ENCODE measurements at places on chromosomes 3 and 15. TPM values are rescaled to one million over a fixed set of nuclear protein-coding genes. Genes with fewer than 3 reads are reported as not detected.
A peak's percentile ranks its signal among the peaks of the same experiment; 100 is the strongest.

Gene GRM7
- total RNA-seq, result 0.28 TPM

Gene PRR20G
- not detected for total RNA-seq

Gene TLR9
- 0.55 TPM for total RNA-seq

Gene SEC62
- 80.3 TPM for total RNA-seq

Gene HTR3E
- not detected for total RNA-seq

Gene CELSR3
- total RNA-seq, result 0.36 TPM

Gene SLC12A8
- total RNA-seq, result not detected

Gene RBM6
- 96.8 TPM for total RNA-seq

DNA sequence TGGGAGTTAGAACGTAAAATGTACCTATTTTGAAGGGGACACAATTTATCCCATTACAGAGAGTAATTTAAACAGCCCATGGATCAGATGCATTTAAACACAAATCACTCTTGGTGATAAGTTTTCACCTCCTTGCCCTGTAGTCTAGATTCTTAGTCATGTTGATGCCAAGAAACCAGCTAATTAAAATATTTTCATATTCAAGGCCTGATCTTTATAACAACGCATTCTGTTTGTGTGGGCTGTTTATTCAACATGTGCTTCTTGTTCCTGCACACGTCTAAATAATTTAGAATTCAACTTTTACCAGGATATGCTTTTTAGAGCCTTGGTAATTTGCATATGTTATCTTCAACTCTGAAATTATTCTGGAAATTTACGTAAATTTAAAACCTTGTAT is 25.8 kb downstream of the SNX1 start:
- no peak for DNase-seq

DNA sequence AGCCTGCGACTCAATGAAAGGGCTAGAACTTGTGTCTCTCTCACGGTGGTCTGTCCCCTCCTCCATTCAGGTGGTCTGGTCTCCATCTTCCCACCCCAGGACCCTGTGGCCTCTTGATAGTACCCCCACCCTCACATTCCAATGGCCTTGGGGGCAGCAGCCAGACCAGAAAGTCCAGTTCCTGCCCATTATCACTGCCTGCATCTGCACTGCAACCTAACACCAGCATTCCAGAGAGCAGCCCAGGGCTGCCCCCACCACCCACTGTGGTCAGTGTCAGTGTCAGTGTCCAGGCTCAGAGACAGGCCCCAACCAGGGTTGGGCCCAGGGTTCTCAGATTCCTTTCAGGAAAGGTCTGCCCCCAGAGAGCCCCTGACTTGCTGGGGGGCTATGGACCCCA is 12.6 kb downstream of the IGDCC3 start:
- peak; percentile 14 for DNase-seq

DNA sequence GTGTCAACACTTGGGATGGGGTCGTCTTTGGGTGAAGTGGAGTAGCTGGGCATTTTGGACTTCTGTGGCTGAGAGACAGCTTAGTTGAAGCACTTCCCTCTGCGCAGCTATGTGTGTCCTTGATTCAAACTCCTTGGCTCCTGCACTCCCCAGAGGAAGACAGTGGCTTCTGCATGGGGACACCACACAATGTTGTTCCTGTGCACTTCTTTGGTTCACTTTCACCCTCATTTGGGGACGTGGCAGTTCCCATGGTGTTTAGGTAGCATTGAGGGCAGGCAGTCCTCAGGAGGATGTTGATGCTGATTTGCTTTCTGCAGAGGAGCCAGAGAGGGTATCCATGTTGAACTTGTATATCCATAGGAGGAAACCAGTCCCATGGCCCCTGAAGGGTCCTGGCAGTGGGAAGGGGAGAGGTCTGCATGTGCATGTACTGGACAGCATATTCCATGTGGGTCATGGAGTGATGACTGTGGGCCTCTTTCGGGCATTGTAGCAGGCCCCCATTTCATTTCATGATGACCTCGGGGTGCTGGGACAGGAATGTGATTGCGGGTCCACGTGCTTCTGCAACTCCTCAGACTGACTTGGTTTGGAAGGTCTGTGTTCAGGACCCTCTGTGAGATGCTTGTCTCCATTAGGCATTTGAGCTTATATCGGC is 135.4 kb downstream of the SNRPN start:
- no peak for DNase-seq

- no peak for DNase-seq
Observed at GRCh38 chr3:140863580-140864009, 78.0 kb upstream of the SLC25A36 start.

DNA sequence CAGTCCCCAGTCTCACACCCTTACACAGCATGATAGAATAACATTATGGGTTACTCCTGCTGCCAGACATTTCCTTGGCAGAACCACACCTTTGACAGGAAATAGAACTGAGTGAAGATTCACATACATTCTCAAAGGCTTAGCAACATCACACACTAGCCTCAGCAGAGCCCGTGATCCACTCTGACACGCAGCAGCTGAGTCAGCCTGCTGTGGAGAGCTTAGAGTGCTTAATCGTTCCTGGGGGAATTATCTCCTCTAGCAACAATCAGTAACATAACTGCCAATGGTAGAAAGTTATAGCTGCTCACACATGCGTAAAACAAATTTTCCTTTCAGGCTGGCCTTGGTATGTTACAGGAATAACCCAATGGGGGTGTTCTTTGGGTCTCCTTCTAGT is 382.1 kb downstream of the GAP43 start:
- peak; percentile 74 for DNase-seq

- no peak for DNase-seq
Observed at GRCh38 chr15:70628549-70628896, 134.8 kb downstream of the UACA start.

- no peak for DNase-seq
Observed at GRCh38 chr15:80750575-80750974, 28.6 kb upstream of the CEMIP start.

DNA sequence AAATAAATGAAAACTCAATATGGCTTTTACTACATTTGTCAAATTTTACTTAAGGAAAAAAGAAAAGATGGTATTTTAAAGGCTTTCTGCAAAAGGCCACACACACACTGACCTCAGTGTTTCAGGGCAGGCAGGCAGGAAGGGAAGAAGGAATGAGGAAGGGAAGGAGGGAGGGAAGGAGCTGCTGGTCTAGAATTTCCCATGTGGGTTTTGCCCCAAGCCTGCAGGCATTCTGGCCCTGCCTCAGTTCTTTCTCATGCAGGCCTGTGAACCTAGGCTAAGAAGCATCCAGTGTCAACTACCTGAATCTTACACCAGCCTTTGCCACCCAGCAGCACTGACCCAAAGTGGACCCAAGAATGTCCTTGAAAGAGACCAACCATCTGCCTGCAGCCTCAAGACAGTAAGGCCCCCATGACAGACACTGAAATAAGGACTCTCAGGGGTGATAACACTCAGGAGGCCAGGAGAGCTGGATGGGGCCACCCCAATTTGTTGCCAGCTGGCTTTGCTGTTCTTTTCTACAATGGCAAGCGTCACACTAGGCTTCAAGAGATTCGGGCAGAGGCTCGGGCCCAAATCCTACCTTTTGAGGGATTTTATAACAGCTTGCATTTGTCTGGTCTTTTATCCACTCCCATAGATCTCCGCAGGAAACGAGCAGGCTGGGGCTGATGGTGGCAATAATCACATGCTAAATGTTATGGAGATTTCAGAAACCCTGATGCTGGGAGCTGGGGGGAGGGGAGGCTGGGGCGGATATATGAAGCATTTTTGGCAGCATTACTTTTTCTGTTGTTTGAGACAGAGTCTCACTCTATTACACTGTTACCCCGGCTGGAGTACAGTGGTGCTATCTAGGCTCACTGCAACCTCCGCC is 51.4 kb downstream of the XXYLT1 start:
- DNase-seq, result peak; percentile 57

GRCh38 chr3:14631687-14632441 is 19.7 kb upstream of the CCDC174 start:
- DNase-seq, result no peak

GRCh38 chr3:158486200-158486599 is 84.8 kb upstream of the MLF1 start:
- DNase-seq, result no peak

DNA sequence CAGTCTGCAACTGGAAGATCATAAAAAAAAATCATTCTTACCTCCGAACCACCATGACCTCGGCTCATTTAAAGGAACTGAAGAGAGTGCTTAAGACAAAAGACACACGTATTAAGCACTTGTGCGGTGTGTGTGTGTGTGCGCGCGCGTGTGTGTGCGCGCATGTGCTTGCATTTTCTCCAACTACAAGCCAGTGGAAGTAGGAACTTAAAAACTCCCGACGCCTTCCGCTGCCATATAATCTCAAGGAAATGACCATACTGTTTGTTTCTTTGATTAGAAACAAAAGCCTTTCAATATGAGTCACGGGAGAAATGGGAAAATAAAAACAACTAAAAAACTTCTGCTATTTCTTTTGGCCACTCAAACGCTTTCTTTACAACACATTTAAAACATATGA is 32.4 kb downstream of the FRMD4B start:
- no peak for DNase-seq

- no peak for DNase-seq
Observed at GRCh38 chr3:96803870-96804269, 10.5 kb upstream of the EPHA6 start.

GRCh38 chr15:62895905-62896316 is 146.6 kb upstream of the TPM1 start:
- DNase-seq, result no peak

DNA sequence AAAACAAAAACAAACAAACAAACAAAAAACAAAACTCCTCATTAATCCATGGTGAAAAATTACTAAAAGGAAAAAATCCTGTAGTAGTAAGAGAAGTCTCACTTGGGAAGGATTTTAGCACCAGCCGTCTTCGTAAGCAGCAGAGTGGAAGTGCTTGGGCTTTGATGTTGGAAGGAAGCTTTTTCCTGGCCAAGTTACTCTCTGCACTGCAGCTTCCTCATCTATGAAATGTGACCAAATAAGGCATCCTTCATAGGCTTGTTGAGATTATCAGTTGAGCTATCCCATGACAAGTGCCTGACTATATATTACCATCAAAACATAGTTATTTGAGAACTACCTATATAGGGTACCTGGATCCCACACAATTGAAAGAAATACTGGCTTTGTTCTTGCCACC is 436.4 kb upstream of the ONECUT1 start:
- DNase-seq, result no peak

GRCh38 chr3:119759962-119760361 is 21.9 kb upstream of the NR1I2 start:
- DNase-seq, result no peak

GRCh38 chr15:101609742-101610610 is 42.2 kb downstream of the TM2D3 start:
- DNase-seq, result no peak
